ENCODE measurements at places on chromosomes 7 and 10.

DNA sequence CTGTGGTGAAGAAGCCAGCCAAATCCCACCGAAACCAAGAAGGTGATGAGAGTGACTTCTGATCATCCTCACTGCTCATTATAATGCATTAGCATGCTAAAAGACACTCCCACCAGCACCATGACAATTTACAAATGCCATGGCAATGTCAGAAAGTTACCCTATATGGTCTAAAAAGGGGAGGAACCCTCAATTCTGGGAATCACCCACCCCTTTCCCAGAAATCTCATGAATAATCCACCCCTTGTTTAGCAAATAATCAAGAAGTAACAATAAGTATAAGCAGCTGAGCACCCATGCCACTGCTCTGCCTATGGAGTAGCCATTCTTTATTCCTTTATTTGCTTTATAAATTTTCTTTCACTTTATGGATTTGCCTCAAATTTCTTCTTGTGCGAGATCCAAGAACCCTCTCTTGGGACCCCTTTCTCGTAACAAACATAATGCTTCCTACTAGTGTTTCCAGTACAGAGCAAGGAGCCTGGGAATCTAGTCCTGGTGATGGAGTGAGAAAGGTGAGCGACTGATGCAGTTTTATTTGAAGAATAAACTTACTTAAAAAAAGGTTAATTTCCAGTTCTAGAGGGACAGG is 18.4 kb upstream of the EXOC6 start:
- no peak for ATAC-seq

- no peak for ATAC-seq
Observed at GRCh38 chr7:106193661-106194060, 81.5 kb upstream of the SYPL1 start.

- ATAC-seq, result no peak
Observed at GRCh38 chr10:33537066-33537465, 202.6 kb upstream of the NRP1 start.

DNA sequence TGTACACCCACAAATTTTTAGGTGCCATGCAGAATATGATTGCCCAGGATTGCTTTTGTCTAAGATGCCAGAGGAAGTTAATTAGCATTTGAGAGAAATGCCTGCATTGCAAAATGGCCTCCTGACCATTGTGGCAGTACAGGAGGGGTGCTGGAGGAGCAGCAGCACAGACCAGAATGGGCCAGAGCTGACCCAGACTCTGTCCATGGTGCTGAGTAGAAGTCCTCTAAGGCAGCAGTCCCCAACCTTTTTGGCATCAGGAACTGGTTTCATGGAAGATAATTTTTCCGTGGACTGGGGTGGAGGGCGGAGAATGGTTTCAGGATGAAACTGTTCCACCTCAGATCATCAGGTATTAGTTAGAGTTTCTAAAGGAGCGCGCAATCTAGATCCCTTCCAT is 217.8 kb upstream of the AGK start:
- no peak for ATAC-seq

- peak; percentile 33 for ATAC-seq
Observed at GRCh38 chr10:7258948-7259523, 151.8 kb downstream of the SFMBT2 start.

- no peak for ATAC-seq
Observed at GRCh38 chr10:132178046-132178445, 8.7 kb upstream of the DPYSL4 start.

DNA sequence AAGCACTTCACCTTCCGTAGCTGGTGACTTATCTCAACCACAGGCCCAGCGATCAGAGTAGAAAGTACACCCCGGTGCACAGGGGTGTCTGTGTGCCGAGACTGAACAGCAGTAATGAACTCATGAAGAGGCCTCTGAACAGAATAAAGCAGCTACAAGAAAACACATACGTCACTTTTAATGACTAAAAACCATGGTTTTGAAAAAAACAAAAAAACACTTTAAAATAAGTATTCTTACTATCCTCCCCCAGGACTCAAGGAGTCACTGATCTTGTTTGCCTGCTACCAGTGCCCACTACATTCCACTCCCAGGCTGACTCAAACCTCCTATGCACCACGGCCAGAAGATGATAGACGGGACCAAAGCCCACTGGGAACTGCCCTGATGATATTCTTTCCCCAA is 53.8 kb downstream of the NCAPG2 start:
- ATAC-seq, result peak; percentile 90

- no peak for ATAC-seq
Observed at GRCh38 chr7:77455321-77455720, 39.2 kb upstream of the GSAP start.

DNA sequence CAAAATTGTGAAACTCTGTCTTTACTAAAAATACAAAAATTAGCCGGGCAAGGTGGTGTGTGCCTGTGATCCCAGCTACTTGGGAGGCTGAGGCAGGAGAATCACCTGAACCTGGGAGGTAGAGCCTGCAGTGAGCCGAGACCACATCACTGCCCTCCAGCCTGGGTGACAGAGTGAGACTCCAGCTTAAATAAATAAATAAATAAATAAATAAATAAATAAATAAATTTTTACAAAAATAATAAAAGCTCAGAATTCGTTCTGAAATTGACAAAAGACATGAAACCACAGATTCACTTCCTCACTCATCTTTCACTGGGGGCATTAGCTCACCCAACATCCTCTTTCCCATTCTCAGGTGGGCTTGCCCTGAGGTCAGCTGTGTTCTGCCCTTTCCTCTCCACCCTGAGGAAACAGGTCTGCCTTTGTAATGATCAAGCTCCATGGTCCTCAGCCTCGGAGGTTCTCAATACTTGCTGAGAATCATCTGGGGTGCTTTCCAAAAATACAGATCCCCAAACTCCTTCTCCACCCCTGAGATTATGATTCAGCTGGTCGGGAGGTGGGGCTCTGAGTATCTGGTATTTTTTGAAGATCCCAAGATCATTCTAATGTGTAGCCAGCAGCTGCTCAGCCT is 29.2 kb upstream of the APBB1IP start:
- ATAC-seq, result no peak

- ATAC-seq, result no peak
Observed at GRCh38 chr10:76975126-76975525, 662.5 kb downstream of the KCNMA1 start.

GRCh38 chr7:66778201-66778600 is 37.7 kb downstream of the RABGEF1 start:
- no peak for ATAC-seq

DNA sequence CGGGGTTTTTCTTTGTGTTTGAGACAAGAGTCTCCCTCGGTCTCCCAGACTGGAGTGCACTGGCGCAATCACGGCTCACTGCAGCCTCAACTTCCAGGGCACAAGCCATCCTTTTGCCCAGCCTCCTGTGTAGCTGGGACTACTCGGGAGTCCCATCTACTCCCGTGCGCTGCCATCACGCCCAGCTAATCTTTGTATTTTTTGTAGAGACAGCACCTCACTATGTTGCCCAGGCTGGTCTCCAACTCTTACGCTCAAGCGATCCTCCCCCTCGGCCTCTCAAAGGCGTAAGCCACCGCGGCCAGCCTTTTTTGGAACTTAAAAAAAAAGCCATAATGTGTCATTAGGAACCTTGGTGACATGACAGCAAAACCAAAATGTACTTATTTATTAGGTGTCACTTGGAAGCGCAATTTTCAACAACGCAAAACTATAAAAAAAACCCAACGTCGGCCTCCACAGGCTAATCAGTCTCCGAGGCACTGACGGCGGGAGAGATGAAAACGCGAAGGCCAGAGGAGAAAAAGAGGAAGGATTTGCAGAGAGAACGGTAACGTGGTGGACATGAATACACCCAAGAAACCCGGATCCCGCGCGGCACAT is 911 bp upstream of the HNRNPH3 start:
- ATAC-seq, result no peak

Data from activated CD4-positive, CD25-positive, alpha-beta regulatory T cell treated with anti-CD3 and anti-CD28 coated beads, Interleukin-2, amount 50 U/mL, for 24 hours (primary cell).